A549 (cell line): ENCODE measurements at places on chromosomes 1 and 21.
A peak's percentile ranks its signal among the peaks of the same experiment; 100 is the strongest.

DNA sequence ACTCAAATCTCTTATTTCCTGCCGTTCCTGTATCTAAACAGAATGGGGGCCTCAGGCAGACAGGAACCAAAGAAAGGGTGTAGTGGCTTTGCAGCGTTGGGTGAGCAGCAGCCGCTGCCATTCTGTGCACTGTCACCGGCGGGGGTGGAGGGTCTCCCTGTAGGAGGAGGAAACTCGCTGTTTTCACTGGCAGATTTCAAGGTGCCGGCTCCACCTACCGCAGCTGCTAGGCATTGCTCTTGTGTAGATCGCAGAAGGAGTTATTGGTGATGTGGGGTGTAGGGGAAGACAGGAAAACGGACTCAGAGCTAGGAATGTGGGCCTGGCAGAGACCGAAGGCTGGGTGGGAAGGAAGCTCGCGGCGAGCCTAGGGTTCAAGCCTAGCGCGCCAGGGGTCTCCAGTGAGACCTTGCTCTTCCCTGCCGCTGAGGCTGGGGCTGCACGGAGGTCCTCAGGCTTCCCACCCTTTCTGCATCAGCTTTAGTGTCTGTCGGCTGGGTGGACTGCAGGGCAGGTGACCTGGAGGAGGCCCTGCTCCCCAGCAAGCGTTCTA is 20.8 kb downstream of the ATP5PO start:
- peak; percentile 61 for DNase-seq

DNA sequence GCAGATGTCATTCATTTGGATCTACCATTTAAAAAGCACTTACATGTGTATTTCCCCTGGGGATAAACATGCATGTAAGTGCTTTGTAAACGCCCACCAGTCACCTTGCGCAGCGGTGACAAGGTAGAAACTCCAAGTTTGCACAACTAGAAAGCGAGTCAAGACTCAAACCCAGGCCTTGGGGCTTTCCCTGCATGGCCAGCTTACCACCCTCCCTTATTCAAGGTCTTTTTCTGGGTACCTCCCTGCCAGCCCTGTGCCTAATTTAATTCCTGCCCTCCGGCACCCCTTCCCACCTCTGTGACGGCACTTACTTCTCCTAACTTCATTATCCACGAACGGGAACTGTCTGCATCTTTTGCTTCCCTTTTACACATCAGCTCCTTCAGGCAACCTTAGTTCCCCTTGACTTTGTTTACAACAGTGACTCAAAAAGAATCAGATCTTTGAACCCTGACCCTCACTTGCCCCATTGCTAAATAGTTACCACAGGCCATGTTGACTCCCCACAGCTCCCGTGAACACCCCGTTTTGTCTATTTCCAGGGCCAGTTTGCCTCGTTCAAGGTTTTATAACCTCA is 138.3 kb upstream of the ETS2 start:
- DNase-seq: no peak

GRCh38 chr1:212515329-212515760 is 82.6 kb downstream of the NENF start:
- DNase-seq: no peak

- DNase-seq: no peak
Measured at GRCh38 chr21:34692458-34693020, 23.7 kb downstream of the CLIC6 start.

DNA sequence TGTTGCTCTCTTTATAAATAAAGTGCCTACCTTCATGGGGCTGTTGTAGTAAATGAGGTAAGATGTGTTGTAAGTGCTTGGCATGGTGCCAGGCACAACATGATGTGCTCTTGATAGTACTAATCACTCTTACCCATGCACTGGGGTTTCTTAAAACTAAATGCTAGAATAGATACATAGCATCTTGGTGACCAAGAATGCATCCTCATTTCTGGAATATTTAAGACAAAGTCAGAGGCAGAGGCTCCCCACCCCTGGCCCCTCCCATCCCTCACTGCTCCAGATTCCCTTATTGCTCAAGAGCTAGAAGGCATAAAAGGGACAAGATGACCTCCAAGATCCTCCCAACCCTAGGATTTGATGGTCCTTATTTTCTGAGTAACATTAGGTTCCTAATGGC is 61.3 kb downstream of the GLUL start:
- no peak for DNase-seq

GRCh38 chr1:244815600-244816099 is 19.8 kb upstream of the COX20 start:
- DNase-seq: no peak

- peak; percentile 52 for DNase-seq
Measured at GRCh38 chr1:215526147-215526845, 40.8 kb upstream of the KCTD3 start.

DNA sequence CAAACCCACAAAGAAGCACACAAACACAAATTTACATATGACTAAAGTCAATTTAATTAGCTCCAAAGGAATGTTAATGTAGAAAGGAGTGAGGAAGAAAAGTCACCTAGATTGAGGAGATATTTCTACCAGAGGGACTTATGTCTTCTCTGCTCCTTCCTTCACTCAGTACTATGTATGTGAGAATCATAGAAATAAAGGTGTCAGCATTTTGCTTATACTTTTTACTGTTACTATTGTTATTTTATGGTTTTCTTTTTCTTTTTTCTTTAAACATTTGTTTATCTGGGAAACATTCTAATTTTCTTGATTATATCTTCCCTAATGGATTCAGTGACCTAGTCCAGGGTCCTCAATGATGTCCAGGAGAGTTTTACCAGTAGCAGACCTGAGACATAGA is 511.9 kb upstream of the NCAM2 start:
- DNase-seq: no peak

- no peak for DNase-seq
Measured at GRCh38 chr1:21496886-21497285, 12.3 kb upstream of the ALPL start.

GRCh38 chr1:162633081-162633762 is 958 bp downstream of the DDR2 start:
- DNase-seq: no peak

DNA sequence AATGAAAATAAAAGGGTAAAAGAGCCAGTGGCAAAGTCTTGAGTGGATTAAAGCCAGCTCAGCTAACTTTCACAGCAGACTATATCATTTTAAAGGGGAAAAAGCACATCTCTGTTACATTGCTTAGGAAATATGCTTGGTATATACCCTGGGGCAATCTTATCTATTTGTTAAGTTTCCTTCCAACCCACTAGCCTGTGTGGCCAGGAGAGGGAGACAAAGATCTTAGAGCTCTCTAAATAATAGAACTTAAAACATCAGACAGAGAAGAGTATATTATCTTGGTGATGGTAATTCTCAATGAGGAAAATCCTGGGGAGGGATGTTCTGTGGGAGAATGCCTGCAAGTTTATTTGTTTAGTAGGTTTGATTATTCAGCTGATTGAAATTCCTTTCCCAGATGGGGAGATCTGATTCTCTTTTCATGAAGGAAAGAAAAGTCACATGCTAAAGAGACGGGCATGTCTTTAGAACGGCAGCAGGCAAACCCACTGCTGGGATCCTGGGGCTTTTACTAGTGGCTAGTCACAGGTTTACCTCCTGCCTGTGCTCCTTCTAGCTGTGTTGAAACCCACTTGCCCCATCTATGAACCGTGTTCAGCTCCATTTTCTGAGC is 3.6 kb downstream of the KCNE2 start:
- peak; percentile 26 for DNase-seq

- DNase-seq: no peak
Measured at GRCh38 chr1:223405507-223405906, 12.3 kb downstream of the CCDC185 start.

DNA sequence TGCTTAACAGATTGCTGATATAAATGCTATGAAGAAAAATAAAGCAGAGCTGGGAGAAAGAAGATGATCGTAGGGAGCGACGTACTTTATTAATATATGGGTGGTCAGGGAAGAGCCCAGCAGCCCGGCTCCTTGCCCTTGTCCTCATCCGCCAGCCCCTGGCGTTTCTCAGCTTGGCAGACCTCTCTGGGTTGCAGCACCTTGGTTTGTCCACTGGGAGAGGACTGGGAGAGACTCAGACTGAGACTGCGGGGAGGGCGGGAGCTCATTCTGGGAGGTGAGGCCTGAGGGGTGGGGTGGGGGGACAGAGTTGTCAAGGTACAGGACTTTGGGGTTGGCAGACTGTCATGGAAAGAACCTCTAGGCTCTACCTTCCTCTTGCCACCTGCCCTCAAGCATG is 3.3 kb upstream of the S100A3 start:
- DNase-seq: no peak

DNA sequence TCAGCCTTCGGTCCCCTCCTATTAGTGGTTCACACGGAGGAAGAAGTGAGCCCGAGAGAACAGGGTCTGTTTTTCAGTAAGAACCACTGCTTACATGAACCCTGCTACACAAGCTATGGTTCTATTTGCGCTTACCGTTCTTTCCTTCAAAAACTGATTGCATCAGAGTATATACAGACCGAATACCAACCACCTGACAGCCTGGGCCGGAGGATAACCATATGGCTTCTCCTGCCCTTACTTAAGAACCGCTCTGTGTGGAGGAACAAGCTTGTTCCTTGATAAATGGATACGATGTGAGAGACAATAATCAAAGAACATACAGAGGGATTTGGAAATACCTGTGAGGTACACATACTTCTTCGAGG is 1.1 kb upstream of the KCNT2 start:
- DNase-seq: no peak

- DNase-seq: no peak
Measured at GRCh38 chr1:22773981-22774832, 63.6 kb downstream of the EPHB2 start.

GRCh38 chr1:36401602-36402503 is 4.1 kb upstream of the LSM10 start:
- DNase-seq: no peak

DNA sequence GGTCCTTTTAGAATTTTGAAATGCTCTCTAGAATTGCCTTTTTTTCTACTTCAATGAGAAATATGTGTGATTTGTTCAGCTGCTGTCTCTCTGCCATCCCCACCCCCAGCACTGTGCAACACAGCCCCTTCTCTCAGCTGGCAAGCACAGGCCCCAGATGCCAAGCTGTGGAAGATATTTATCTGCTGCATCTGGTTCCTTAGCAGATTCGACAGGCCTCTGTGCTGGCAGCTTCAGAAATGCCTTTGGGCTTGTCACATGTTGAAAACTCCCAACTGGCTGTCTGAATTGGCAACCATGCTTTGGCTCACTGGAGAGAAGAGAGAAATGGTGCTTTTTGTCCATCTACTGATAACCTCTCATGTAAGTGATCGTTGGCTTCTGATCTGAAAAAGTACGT is 206.7 kb upstream of the C1orf87 start:
- no peak for DNase-seq

DNA sequence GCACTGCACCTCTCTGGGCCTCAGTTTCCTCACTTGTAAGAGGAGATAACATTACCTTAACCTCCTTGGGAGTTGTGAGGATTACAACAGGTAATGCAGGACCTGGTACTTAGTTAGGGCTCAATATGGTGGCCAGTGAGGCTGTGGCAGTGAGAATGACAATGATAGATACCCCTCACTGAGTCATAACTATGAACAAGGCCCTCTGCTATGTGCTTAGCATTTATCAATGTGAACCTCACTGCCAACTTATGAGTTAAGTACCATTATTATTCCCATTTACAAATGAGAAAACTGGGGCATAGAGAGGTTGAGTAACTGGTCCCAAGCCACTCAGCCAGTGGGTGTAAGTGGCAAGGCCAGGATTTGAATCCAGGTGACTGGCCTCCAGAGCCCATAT is 64.4 kb downstream of the HMGB4 start:
- DNase-seq: no peak

DNA sequence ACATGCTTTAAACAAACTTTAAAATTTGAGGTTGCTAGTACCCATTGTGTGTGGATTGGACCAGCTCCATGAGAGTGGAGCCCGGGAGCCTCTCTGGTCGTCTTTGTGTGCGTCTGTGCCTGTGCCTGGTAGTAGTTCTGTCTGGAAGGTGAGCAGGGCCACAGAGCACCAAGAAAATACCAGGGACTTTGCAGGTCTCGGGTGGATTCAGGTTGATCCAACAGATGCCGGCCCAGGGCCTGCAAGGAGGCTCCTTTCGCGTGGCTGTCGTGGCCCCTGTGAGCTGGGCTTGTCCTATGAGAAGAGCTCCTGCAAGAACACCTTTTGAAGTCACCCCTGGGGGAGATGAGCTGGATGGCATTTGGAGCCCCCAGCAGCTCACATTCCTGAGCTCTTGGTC is 28.3 kb downstream of the COL18A1 start:
- DNase-seq: no peak
